GM23248 (cell line): ENCODE measurements at places on chromosomes 4 and X. TPM values are rescaled to one million over a fixed set of nuclear protein-coding genes. Genes with fewer than 3 reads are reported as not detected.

The BEND4 gene
- not detected in 2 replicates for total RNA-seq

The PNMA5 gene
- total RNA-seq = not detected in 2 replicates

The PF4V1 gene
- 13.8 TPM in 1 of 2 replicates, not detected in the other for total RNA-seq

The COL4A5 gene
- 13.2 and 14.4 TPM in 2 replicates for total RNA-seq

The GUCY1A1 gene
- total RNA-seq = not detected in 2 replicates

- no peak for DNase-seq
Measured at GRCh38 chr4:43244688-43245382, 352.3 kb downstream of the GRXCR1 start.

DNA sequence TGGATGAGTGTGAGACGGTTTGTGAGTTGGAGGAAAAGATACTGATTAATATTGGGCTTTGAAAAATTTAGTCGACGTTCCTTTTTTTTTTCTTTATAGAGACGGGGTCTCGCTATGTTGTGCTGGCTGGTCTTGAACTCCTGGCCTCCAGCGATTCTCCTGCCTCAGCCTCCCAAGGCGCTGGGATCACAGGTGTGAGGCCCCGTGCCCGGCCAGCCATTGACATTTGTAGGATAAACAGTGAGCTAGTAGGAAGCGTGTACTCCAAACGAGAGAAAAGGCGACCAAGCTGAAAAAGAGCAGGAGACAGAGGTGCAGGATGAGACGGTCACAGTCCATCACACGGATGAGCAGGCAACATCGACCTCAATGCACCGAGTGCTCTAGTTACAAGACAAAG lies 19.4 kb downstream of the PPP2R3B start:
- no peak for DNase-seq

DNA sequence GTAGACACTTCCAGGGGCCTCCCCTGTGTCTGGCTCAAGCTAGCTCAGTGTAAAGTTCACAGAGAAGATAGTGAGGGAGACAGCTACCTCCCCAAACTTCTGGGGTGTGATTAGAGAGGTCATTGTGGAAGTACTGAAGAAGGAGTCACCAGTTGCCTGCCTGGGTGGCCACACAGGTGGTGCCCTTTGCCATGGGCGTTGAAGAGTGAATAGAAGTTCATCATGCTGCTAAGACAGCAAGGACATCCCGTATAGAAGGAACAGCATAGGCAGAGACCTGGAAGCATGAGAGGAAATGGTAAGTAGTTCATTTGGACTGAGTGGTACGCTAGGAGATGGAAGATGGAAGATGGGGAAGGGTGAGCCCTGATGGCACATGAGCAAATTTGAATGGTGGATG lies 110.1 kb downstream of the PJA1 start:
- DNase-seq = no peak

DNA sequence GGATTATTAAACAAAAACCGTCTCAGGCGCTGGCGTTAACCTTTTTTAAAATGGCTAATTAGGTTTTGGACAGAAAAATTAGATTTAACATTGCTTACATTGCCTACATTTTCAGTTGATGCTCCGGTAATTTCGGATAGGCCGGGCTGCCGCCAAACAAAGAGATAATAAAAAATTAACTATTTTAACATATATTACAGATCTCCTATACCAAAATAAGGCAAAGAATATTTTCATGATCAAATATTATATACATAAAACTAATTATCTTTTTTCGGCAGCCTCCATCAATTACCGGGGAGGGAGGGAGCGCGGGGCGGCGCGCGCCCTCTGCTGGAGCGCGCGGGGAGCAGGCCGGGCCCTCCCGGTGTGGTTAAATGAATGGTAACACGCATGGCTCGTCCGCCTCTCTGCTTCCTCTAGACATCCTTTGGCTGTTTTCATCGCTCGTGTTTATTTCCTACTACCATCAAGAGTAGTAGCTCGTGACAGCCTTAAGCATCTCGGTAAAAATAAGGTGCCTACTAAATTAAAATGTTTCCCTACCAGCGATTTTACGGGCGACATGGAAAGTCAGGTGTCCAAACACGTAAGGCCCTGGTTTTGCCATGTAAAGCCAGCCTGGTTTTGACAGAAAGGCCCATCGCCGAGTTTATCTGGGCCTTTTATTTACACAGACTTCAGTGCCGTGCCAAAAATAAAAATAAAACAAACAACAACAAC lies 52.4 kb upstream of the TMEM33 start:
- peak; percentile 59 for DNase-seq

GRCh38 chrX:153765138-153766079 lies 1.4 kb downstream of the PLXNB3 start:
- DNase-seq = peak; percentile 56

DNA sequence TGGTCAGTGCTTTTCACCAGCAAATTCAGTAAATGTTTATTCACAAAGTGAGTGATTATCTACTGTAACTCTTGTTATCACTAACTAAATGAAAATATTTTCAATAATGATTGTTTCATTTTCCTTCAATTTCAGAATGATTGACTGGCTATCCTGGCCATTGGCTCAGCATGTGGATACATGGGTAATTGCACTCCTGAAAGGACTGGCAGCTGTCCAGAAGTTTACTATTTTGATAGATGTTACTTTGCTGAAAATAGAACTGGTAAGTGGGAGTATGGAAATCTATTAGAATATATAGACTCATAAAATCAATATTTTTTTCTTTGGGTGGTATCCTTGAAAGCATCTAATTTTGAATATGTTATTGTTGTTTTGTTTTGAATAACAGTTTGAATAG lies 10.9 kb downstream of the USP38 start:
- no peak for DNase-seq

DNA sequence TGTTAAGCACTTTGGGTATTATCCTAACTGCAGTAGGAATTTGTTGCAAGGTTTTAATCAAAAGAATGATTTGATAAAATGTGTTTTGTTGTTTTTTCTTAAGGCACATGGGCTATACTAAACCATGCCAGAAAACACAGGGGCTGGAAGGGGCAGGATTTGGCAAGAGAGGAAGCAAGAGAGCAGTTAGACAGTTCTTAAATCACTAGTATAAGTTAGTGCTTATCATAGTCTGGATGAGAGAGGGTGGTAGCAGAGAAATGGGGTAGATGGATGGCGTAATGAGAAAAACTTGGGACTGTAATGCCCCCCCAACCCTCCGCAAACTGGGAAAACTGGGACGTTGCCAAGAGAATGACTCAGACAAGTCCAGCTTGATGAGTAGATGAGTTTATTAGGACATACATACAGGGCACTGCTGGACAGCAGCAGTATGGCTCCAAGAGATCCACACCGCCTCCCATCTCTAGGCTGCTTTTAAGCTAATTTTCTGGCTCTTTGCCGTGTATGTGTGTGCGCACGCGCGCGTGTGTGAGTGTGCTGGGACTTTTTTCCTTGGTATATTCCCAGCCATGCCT lies 151.5 kb downstream of the PDLIM5 start:
- peak; percentile 50 for DNase-seq

GRCh38 chr4:19514276-19515070 lies 737.2 kb upstream of the SLIT2 start:
- DNase-seq = no peak

DNA sequence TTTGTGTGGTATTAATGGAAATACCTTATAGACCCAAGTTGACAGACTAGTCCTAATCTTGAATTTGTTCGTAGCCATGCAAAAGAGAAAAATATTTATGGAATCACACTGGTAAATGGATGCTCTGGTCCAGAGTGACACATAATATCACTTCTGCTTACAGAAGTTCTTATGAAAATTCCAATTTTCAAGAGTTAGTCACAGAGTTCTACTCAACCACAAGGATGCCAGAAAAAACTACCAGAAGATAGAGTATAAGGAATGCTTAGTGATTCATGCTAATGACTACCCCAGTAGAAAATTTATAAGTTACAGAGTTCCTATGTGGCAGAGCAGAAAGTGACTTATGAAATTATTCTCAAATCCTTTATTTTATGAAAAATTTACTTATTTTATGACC lies 1384.8 kb downstream of the FAM133A start:
- peak; percentile 77 for DNase-seq

GRCh38 chr4:7675612-7676320 lies 241.0 kb upstream of the PSAPL1 start:
- DNase-seq = no peak

GRCh38 chr4:189500970-189501369 lies 439.7 kb upstream of the FRG1 start:
- no peak for DNase-seq

DNA sequence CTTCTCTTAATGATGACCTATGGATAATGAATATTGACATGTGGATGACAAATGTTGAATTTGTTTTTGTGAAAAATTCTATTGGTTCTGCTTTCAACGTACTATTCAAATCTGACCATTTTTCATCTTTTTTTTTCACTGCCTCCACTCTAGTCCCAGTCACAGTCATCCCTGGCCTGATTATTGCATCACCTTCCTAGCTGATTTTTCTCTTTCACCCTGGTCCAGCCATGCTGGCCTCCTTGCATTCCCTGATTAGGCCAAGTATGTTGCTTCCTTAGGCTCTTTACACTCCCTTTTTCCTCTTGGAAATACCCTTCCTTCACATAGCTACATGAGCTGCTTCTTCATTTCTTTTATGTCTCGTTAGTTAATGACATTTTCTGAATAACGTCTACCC lies 58.1 kb upstream of the MAP9 start:
- DNase-seq = no peak

GRCh38 chrX:128769495-128769894 lies 717.3 kb upstream of the ACTRT1 start:
- no peak for DNase-seq

DNA sequence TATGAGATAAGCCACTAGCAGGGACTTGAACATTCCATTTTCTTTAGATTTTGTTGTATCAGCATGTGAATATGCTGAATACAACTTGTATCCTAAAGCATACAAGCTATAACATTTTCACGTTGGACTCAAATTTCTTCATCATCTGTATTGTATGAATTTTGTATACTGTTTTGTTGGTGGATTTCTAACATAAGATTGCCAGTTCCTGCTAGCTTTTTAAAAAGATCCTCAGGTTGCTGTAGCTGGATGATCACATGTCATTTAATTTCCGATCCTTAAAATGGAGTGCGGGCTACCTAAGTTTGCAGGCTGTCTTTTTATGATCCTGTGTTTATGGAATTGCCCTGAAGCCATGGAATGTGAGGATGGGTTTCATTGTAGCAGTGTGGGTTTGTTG lies 6.9 kb downstream of the PDLIM5 start:
- no peak for DNase-seq

DNA sequence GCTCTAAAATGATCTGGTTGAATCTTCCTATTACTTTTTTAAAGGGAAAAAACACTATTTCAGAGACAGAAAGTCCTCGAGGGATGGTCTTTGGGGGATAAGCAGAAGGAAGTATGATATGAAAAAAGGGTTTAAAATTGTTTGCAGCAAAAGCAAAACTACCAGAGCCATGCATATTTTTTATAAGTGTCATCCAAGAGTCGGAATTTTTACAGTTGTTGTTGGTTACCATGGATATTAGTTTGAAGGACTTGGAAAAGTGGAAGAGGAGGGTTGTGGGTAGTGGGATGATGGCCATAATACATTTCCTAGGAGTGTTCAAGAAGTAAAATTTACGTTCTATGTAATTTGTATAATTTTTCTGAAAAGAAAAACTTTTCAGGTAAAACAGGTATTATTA lies 134.4 kb downstream of the PCDH7 start:
- DNase-seq = no peak

DNA sequence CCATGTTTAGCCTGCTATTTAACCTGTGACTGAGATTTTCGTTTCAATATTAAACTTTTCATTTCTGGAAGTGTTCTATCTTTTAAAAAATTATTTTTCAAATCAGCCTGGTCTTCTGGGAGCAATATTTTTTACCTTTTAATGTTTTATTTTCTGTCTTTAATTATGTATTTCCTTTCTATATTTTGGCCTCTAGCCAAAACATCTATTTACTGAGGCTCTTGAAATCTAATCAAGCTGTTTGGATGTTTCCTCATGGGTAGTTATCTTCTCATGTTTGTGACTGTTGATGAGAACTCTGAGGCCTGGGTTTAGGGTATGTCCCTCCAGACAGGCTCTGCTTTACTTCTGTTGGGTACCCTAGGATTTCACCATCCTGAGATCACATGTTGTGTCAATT lies 10.3 kb upstream of the SLC10A4 start:
- DNase-seq = no peak
